ENCODE measurements at places on chromosomes 12 and 14.

GRCh38 chr12:96197503-96198272, 3.5 kb downstream of the ELK3 start:
- no peak for DNase-seq

DNA sequence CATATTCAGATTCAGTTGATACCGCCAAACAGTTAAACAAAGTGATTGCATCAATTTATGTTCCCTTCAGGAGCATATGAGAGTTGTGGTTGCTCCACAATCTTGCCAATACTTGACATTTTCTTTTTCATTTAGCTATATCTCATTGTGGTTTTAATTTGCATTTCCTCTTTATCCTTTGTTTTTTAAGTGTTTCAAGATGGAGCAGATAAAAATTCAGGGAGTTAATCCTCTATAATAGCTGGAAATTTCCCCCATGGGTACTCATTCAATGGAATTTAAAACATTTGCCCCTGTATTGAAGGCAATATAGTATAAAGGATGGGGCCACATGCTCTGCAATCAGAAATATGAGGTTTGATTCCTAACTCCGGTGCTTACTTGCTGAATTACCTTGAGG, 1.1 kb upstream of the EXD2 start:
- DNase-seq: no peak

DNA sequence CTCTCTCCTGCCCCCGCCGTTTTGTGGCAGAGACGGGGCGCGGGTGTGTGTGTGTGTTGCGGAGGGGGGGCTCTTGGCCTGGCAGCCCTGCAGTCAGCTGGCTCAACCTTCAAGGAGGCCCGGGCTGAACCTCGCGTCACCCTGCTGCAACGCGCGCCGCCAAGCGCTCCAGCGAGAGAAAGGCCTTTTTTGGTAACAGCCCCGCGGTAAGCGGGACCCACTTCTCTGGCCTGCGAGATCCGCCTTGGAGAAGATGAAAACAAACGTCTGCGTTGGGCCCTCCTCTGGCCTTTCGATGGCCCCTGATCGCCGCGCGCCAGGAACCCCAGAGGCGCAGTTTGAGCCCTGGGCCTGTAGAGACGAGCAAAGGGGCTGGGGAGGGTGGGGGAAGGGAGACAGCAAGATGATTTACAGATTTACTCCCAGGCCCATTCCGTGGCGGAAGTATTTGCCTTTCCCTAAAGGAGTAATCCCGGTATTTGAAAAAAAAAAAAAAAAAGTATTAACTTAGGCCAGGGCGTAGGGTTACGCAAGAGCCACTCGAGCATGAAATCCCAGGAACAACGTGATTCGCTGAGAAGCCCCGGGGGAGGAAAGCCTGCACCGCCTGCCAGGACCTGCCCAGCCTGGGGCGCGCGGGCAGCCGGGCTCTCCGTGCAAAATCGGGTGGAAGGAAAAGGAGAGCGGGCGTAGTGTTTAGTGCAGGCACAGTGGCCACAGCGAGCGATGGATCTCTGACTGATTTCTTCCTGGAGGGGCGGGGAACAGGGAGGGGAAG, 4.5 kb upstream of the IRF2BPL start:
- DNase-seq: peak; percentile 76

DNA sequence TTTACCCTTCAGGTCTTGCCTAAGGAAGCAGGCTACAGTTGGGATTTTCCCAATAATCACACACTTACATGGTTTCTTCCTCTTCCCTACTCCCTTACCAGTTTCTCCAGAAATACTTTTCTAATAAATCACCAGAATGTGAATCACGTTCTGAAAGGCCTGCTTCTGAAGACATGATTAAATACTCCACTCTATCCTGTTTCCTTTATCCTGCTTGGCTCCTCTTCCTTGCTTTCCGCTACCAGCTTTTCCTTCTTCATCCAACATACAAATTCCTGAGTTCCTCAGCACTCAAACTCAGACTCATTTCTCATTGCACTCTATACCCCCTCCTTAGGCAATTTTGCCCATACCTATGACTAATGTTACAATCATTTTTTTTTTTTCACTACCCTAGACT, 118.3 kb downstream of the MGAT4C start:
- DNase-seq: no peak

DNA sequence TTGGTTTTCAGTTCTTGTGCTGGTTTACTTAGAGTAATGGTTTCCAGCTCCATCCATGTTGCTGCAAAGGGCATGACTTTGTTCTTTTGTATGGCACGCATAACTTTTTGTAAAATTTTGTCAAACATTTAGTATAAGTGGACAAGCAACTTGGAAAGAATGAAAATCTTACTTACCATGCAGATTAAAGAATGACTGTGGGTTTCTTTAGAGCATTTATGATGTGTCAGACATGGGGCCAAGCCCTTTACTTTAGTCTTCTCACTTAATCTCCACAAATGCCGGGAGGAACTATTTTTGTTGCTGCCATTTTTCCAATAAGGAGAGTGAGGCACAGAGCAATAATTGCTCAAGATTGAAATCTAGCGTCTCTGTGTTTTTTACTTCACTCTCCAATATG, 652.5 kb upstream of the TBX3 start:
- no peak for DNase-seq
